ENCODE measurements at places on chromosomes 5 and 9.
A peak's percentile ranks its signal among the peaks of the same experiment; 100 is the strongest.

- DNase-seq, result no peak
These were observed 624.5 kb downstream of the RAB3C start for GRCh38 chr5:59207401-59207800.

DNA sequence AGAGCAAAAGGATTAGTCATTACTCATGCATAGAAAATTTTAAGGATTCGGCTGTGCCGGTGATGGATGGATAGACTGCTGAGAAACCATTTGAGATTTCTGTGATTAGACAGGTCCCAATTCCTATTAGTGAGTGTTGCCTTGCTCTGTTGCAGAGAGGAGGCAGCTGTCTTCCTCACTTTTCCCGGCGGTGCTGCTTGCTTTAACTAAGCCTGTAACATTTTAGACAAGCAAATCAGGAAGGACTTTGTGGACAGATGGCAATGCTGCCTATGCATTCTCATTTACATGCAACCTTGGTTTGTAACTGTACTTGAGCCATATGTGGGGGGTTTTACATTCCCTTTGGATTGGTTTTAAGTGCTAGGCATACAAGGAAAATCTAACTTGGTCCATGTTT is 1176.3 kb downstream of the CDH18 start:
- DNase-seq, result no peak

- no peak for DNase-seq
These were observed 120.6 kb downstream of the TTLL11 start for GRCh38 chr9:121972501-121972981.

DNA sequence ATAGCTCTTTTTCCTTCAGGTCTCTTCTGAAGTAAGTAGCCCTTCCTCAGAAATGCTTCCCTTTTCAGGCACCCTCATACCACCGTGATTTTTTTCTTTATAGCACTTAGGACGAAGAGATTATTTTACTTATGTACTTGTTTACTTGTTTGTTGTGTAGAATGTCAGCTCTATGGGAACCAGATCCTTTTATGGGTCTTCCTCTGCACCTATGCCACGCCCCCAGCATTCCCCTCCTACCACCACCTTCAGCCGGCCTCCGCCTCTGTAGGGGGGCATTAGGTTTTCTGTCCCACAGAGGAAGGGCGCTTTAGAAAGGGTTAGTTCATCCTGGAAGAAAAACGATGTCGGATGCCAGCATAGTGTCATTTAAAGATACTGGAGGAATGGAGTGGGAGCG is 1.8 kb downstream of the CDKN2B-AS1 start:
- no peak for DNase-seq

DNA sequence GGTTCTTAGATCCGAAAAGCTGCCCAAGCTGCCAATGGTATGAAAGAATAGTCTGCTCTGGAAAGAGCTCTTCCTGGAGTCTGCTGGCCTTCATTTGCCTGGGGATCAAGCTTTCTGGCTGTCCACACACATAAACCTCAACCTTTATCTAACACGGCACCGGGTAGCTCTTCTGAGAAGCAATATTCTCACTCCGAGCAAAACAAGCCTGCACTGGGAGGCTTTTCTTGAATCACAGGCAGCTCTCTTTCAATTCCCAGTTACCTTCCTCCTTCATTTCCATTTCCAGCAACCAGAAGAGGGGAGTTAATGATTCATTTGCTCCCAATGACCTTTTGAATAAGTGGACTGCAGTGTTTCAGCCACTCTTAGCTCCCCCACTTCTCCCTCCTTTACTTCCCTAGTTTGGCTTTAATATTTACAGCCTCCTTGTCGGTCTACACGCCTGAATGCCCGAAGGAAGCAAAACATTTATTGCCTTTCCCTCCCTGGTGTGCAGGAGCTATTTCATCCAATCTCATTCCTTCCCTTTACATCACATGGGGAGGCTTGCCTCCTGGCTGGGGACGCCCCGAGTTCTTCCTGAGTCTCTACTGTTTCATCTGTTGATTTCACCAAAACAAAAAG is 187.1 kb downstream of the ARHGEF28 start:
- DNase-seq, result no peak

DNA sequence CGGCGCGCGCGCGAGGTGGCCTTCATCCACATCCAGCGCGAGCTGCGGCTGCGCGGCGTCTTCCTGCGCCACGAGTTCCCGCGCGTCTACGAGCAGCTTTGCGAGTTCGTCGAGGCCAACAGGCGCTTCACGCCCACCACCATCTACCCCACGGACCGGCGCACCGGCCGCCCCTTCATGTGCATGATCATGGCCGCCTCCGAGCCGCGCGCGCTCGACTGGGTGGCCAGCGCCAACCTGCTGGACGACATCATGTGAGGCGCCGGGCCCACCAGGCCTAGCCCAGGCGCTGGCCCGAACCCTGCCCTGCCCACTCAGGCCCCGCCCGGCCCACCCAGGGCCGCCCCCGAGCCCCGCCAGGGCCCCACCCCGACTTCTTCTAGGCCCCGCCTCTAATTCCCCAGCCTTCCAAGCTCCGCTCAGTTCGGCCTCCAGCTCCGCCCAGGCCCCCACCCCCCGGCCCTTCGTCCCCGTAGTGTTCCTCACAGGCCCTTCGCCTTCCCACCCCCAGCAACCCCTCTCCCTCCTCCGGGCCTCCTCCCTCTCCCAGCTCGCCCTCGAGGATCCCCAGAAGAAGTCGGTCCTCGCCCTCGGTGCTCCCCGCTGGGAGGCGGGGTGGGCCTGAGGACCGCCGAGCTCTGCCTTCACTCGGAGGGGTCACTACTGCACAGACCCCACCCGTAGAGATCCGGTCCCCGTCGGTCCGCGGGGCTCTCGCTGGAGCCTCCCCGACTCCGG is 2.0 kb upstream of the PHPT1 start:
- DNase-seq, result no peak

GRCh38 chr5:142152384-142152732 is 43.8 kb downstream of the NDFIP1 start:
- DNase-seq, result no peak

DNA sequence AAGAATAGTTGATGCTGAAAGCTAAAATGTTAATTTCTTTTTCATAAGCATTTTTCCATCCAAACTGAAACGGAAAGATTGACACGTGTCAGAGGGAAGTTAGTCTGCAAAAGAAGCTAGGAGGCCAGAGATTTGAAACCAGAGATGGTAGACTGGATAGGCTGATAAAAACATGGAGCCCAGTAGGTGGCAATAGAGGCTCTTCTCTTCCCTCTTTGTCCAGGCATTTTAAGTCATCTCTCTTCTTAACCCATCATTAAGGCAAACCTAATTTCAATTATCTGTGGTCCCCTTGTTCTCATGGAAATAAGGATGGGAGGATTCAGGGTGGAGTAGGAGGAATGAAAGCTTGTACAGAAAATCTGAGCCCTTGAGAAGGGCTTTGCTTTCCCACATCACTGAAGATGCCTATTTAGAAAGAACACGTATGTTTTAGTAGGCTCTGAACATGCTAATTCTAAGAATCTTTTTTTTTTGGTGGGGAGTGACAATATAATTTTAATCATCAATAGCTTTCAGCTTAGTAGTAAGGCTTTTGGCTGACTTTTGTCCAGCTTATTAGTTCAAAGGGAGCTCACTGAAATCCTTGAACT is 66.6 kb downstream of the ZNF474 start:
- no peak for DNase-seq

DNA sequence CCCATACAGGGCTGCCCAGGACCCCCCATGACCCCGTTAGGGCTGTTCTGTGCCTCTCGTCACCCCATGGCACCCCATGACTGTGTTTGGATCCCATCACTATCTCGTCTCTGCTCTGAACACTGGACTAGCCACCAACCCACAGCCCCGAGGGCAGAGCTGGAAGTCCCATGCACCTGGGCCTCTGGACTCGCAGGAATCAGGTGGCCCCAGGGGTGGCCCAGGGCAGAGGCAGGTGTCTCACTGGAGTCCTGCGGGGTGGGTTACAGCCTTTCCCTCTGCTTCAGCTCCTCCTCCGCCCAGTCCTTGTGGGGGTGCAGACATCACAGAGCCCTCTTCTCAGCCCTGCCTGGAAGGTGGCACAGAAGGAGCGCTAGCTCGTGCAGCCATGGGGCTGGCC is 79.7 kb downstream of the COL5A1 start:
- no peak for DNase-seq

DNA sequence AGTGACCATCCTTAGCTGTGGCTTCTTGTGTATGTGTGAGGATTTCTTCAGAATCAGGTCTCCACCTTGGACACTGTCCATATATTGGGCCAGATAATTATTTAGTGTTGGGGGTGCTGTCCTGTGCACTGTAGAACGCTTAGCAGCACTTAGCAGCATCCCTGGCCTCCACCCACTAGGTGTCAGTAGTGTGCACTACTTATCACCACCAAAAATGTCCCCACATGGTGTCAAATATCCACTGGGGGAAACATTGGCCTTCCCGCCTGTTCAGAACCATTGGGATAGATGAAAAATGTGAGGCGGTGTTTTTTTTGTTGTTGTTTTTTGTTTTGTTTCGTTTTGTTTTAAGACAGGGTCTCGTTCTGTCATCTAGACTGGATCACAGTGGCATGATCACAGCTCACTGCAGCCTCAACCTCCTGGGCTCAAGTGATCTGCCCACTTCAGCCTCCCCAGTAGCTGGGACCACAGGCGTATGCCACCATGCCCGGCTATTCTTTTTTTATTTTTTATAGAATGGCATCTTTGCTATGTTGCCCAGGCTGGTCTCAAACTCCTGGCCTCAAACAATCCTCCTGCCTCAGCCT is 67.7 kb downstream of the TENT4A start:
- DNase-seq, result no peak

GRCh38 chr5:174446446-174446845 is 277.9 kb upstream of the MSX2 start:
- DNase-seq, result no peak

- no peak for DNase-seq
These were observed 34.3 kb upstream of the FCN1 start for GRCh38 chr9:134951994-134952393.

DNA sequence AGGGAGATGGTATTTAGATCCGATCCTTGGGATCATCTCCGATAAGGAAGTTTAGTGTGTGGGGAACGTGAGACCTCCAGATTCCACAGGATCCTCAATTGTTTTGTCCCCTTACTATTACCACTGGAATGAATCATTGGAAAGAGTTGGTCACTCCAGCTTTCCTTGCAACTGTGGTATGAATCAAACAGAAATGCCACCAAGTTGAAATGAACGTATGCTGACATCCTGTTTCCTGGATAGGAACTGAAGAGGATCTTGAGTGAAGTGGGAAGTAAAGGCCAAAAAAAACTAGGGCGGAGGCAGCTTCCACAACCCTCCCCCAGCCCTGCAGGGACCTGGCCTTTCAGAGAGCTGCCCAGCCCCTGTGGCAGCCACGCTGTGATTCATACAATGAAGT is 23.9 kb downstream of the IRX1 start:
- no peak for DNase-seq

- DNase-seq, result no peak
These were observed 12.1 kb downstream of the C9orf50 start for GRCh38 chr9:129608561-129609481.

GRCh38 chr5:146877783-146878475 is 628 bp downstream of the PPP2R2B start:
- peak; percentile 1 for DNase-seq

- no peak for DNase-seq
These were observed 10.6 kb upstream of the SLC6A19 start for GRCh38 chr5:1190837-1191239.

DNA sequence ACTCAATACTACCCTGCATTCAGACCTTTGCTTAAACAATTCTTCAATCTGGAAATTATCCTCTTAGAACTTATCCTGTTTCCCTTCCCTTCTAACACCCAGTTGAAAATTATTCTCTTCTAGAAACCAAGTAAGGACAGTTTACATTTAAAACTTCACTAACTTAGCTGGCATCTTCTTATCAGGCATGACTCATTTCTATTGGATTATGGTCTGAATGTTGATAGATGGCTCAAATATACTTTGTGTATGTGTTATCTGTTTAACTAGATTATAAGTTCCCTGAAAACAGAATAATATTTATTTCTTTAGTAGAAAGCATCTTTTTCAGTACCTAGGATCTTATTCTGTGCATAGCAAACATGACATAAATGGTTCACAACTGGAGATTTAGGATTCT is 161.9 kb downstream of the PPP2R2B start:
- DNase-seq, result no peak

DNA sequence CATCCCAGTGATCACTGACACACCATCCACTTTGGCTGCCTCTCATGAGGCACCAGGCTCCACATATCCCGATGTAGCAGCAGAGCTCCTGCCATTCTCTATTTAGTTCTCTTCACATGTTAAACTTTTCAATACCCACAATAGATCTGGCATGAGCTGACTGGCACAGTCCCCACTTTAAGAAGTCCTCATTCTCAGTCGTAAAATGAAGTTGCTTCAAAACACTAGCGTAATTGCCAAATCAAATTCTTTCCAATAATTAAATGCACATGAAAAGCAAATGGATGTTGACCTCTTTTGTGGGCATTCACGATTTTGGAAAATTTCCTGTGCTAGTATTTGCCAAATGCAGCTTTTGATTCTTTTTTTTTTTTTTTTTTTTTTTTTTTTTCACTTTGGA is 32.4 kb downstream of the HAPLN1 start:
- DNase-seq, result no peak

- no peak for DNase-seq
These were observed 27.5 kb downstream of the SLC46A2 start for GRCh38 chr9:112863214-112863613.

- no peak for DNase-seq
These were observed 9.4 kb upstream of the GABRA6 start for GRCh38 chr5:161676103-161676502.

DNA sequence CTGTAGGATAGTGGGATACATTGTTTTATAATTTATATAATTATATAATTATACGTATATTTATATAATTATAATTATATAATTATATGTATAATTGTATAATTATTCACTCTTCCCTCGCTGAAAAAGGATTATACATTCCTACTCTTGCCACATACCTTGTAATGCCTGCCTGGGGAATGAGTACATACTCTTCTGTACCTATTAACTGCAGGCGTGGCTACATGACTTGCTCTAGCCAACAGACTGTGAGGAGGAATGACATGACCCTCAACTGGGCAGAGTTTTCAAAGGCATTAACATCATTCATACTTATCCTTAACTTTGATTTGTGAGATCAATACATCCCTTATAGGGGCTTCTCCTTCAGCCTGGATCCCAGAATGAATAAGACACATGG is 19.1 kb downstream of the ERMP1 start:
- DNase-seq, result no peak

DNA sequence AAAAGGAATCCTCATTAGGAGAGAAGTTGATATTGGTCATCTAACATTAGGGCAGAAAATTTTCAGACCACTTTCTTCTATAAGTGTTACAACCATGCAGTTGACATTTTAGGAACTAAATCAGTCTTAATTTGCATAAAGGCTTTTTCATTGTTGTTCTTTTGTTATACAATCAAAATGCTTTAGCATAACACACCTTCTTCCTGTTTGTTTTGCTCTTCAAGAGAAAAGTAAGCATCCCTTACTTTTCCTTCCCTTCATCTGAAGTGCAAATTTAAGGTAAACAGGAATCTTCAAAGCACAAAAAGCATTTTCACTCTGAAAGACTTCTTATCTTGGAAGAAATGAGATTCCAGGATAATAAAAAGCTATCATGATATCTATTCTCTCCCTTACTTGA is 273.6 kb downstream of the PTPRD start:
- no peak for DNase-seq

GRCh38 chr5:72501488-72501887 is 5.7 kb downstream of the ZNF366 start:
- DNase-seq, result no peak
